ENCODE measurements at places on chromosomes 6 and 20.

DNA sequence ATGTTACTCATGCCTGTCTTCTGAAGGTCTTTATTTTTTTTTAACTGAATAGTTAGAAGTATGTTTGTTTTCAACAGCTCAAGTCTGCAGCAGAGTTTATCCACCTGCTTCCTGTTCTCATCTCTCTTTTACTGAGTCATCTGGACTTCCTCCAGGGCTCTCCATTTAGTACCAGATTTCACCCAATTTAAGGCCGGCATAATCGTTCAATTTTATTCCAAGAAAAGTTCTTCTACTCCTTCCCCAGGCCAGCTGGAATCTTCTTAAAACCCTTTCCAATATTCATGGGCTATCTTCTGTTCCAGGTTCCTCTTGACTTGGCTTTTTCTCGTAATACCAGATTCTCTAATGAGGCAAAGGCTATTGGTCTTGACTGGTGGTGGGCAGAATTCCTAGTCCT is 79.0 kb upstream of the LAMA2 start:
- DNase-seq = no peak

DNA sequence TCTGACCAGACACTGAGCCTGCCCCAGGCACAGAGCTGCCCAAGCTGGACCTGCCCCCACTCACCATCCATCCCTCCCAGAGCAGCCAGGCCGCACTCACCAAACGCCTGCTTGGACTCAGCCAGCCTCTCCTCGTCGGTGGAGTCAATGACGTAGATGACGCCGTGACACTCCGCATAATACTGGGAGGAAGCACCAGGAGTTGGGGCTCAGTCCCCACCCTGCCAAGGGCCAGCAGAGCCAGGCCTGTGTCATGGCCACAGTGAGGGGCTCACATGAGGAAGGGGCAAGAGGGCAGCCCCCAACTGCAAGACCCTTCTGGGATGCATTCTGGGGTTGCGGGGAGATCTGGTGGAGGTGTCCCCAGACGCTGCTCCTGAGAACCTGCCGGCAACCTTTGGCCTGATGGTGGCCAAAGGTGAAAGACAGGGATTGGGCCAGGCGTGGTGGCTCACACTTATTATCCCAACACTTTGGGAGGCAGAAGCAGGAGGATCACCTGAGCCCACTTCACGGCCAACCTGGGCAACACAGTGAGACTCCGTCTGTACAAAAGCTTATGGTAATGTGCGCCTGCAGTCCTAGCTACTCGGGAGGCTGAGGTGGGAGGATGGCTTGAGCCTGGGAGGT is 5.6 kb downstream of the ARFRP1 start:
- DNase-seq = no peak

DNA sequence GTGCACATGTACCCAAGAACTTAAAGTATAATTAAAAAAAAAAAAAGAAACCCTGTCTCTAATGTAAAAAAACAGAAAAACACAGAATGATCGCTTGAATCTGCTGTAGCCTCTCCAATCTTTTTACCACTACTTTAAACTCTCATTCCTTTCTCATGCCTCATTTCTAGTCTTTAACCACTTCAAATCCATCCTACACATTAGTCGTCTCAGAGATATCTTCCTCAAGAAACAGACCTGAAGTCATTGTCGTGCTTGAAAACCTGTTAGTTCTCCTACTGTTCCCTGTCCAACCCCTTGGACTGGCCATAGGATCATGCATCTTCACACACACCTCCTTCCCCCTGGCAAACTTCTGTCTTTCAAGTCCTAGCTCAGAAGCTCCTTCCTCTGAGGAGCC is 112.1 kb upstream of the BCLAF1 start:
- no peak for DNase-seq

DNA sequence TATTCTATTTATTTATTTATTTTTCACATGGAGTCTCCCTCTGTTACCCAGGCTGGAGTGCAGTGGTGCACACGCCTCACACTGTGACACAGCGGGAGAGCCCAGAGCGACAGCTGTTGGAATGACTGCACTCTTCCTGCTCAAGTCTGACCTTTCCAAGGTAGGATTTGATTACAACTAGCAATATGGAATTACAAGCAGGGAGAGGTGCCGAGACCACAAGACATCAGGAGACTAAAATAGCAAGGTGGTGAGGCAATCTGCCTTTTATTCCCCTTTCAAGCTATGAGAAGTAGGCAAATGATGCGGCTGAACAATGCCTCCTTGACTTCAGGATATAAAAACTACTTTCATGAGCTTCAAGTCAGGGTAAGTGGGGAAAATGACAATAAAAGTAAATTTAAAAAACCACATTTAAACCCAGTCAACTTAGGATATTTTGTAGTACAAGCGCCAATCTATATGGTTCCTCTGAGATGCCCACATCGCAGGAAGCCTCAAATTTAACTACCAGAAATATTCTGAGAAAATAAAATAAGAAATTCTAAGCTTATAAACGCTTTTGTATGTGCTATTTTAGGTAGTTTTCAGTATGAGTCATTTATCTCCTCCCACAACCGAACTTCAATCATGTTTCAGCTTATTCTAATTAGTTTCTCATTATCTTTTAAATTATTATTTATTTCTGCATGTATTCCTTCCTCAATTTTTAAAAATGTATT is 146.9 kb upstream of the SGK1 start:
- no peak for DNase-seq

DNA sequence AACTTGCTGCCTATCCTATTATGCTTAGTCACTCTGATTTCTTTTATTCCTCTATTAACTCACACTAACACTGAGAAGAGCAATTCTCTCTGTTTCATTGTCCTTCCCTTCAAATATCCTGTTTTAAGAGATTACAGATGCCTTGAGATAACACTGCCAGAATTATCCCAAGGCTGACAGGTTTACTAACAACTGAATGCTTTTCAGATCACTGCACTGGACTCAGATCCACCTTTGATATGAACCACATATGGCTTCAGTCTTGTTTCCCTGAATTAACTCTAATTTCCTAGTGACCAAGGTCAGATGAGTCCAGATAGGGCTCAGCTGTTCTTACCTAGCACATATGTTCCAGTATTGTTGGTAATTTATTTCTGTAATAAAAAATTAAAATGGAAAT is 633.1 kb downstream of the GRIK2 start:
- no peak for DNase-seq

DNA sequence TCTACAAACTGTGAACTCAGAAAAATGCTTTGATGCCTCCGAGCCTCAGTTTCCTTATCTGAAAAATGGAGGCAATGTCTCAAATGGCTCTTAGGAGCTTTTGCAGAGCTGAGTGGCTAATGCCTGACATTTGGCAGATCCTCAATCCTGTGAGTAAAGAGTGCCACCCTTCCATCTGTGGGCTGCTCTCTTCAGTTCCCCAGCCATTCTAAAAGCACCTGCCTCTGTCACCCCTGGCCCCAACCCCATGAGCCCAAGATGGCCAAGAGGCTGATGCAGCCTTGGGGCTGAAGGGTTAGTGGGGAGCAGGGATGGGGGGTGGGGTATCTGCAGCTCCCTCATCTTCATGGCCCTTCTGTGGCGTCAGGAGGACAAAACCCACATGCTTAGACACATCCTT is 14.5 kb upstream of the GUCA1A start:
- no peak for DNase-seq

GRCh38 chr20:62531046-62531838 is 55.4 kb upstream of the GATA5 start:
- DNase-seq = no peak

GRCh38 chr6:15423286-15423993 is 177.6 kb downstream of the JARID2 start:
- no peak for DNase-seq

DNA sequence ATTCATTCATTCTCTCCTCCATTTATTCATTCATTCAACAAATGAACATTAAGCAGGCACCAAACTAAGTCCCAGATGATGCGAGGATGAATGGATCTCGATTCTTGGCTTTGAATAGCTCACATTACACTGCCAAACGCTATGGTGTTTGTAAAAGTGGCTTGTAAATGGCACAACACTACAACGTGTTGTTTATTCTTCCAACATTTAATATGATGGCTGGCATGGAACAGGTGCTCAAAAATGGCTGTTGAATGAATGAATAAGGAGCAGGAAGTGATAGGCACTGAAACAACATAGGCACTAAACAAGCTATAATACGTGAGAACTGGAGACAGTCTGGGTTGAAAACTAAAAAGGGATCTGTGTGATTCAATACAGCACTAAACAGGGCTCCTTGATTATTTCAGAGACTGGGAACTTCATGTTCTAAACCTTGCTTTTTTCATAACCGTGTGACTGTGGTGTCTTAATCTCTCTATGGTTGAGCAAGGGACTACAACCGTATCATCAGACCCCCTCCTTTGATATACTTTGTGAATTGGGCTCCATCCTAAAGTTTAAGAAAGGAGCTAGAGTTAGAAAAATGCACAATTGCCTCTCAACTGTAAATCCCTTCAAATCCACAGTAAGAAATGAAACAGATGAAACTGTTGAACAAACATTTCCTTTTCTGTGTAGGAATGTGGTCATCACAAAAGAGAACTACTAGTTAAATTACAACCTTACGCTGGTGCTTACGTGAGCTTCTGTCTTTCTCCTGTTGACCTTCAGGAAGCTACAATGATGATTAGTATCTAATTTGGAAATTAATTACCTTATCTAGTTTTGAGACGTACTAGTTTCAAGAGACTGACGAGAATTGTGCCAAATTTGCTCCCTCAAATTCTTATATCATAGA is 16.9 kb upstream of the SLC16A10 start:
- DNase-seq = no peak

DNA sequence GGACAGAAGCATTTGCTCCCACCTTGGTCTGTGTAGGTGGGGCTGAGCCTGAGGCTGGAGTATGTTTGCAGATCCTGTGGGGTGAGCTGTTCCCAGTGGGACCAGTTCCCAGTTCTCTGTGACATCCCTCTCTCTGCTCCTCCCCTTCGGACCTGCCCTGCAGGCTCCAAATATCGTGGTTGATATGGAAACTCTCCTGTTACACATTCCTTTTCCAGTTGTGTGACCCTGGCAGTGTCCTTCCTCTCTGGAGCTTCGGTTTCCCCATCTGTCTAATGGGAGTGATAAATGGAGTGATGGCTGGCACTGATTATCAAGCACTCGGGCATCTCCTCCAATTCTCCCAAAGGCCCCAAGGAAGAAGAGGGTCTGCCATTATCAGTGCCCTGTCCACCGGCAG is 15.7 kb upstream of the TGM2 start:
- DNase-seq = no peak

- DNase-seq = no peak
Measured at GRCh38 chr6:138977646-138978167, 10.3 kb downstream of the REPS1 start.

DNA sequence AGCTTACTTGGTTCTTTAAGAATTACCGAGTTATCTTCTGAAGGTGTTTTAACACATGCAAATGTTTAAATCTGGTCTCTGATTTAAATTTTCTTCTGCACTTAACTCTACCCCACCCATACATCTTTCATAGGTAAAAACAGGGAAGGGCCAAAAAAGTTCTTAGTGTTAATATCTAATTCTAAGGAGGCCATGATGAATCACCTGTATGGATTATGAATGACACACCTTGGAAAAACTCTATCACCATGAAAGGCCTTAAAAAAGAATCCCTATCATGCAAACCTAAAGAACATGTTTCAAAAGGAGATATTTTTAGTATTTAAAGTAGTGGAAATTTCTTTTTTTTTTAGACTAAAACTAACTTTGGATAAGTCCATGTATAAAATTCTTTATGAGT is 54.7 kb downstream of the SLX4IP start:
- no peak for DNase-seq

DNA sequence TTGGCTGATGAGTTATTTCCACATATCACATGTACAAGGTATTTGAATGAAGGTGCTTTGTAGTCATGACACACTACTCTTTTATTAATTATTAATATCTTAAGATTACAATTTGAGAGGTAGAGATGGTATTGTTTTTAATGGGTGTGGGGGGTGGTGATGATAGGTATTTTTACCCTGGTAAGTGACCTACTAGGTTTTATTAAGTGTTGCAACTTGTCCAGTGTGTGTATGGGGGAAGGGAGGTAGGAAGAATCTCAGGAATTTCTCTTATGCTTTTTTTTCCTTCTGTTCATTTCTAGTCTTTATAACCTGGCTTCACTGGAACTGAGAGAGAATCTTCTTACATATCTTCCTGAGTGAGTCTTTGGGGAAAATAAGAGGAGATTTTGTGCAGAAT is 101.4 kb downstream of the LRRC1 start:
- DNase-seq = no peak

GRCh38 chr6:147238164-147238563 is 33.9 kb downstream of the STXBP5 start:
- DNase-seq = no peak

DNA sequence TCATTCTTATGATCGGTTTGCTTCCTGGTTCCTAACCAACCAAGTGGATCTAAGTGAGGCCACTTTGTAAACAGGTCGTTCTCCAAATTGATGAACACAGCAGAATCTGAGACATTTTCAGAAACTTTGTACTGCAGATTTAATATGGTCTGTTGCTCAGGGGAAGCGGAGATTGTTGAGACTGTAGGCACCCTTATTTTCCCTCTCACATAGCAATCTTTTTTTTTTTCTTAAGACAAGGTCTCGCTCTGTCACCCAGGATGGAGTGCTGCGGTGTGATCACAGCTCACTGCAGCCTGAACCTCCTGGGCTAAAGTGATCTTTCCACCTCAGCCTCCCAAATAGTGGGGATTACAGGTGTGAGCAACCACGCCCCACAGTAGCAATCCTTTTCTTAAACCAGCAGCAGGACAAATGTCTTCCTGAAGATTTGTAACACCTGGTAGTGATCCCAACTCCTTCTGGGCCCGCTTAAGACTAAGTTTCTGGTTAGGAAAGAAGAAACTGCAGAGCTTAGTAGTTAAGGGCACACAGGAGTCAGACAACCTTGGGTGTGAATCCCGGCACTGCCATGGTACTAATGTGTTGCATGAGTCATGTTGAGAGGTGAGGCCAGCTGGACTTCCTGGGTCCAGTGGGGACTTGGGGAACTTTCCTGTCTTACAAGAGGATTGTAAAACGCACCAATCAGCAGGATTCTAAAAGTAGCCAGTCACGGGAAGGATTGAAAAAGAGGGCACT is 48.4 kb upstream of the EZR start:
- no peak for DNase-seq

- DNase-seq = no peak
Measured at GRCh38 chr20:64056889-64057627, 5.9 kb upstream of the TCEA2 start.

DNA sequence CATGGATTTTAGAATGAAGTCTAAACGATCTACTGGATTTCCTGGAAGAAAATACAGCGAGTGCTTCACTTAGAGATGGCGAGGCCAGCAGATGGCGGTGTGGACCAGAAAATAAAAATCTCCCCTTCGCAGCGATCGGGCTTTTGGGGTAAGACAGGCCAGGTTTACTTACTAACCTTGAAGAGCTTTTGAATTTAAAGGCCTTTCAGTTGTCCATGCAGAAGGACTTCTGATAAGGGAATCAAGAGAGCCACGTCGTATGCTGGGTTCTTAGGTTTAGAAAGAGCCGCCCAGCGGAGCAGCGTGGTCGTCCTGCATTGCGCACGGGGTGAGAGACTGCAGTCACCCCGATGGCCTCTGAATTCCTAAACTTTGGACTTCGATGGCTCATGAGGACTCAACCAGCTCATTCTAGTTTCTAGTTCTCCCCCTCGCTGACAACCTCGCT is 125.2 kb upstream of the RALGAPA2 start:
- DNase-seq = peak; percentile 18

Measured in CD4-positive, alpha-beta T cell treated with Interleukin-21 for 1 hour (primary cell).